A549 treated with dexamethasone at 1 μM for 4 hours (cell line): ENCODE measurements at places on chromosomes 3 and 15. TPM values are rescaled to one million over a fixed set of nuclear protein-coding genes. Genes with fewer than 3 reads are reported as not detected.

Gene KIF15
- total RNA-seq: 9.2 to 11.4 TPM (median 10.5 TPM) in 5 replicates

Gene MKRN3
- total RNA-seq: 1.1 to 2.1 TPM (median 1.9 TPM) in 5 replicates

Gene PTPN23
- total RNA-seq: 21.4 to 24.6 TPM (median 23.0 TPM) in 5 replicates

Gene PCOLCE2
- total RNA-seq: 27.5 to 40.1 TPM (median 29.5 TPM) in 5 replicates

Gene CFAP92
- total RNA-seq: not detected in 5 replicates

Gene CCDC33
- total RNA-seq: 5.8 to 8.6 TPM (median 7.1 TPM) in 5 replicates

Gene SRGAP3
- total RNA-seq: 0.59 to 0.93 TPM (median 0.87 TPM) in 5 replicates

Gene TM4SF4
- 27.3 to 44.6 TPM (median 35.9 TPM) in 5 replicates for total RNA-seq

Gene WDR93
- 0.10 to 0.27 TPM (median 0.17 TPM) in 5 replicates for total RNA-seq

Gene IL5RA
- total RNA-seq: not detected in 5 replicates

Gene IMPG2
- total RNA-seq: 0.01 TPM in 3 of 5 replicates, not detected in the others

Gene LRRC31
- not detected in 5 replicates for total RNA-seq

Gene IQCF5
- not detected in 5 replicates for total RNA-seq

Gene TPRG1
- 0.09 to 0.27 TPM (median 0.21 TPM) in 5 replicates for total RNA-seq

Gene PROS1
- total RNA-seq: 9.9 to 13.9 TPM (median 12.0 TPM) in 5 replicates

Gene SKIL
- total RNA-seq: 23.5 to 40.8 TPM (median 35.1 TPM) in 5 replicates

Gene DNAH12
- 0.01 to 0.18 TPM (median 0.07 TPM) in 5 replicates for total RNA-seq

Gene CTXN2
- 0.02 to 0.05 TPM (median 0.03 TPM) in 3 of 5 replicates, not detected in the others for total RNA-seq

Gene RASGRP1
- 0.28 to 0.46 TPM (median 0.35 TPM) in 5 replicates for total RNA-seq

Gene NLGN1
- total RNA-seq: not detected in 5 replicates

Gene CXCR6
- not detected in 5 replicates for total RNA-seq

Gene HACD2
- 29.0 to 39.8 TPM (median 35.6 TPM) in 5 replicates for total RNA-seq

Gene ST3GAL6
- 0.73 to 1.3 TPM (median 0.89 TPM) in 5 replicates for total RNA-seq

Gene FBXW12
- not detected in 5 replicates for total RNA-seq

Gene IGSF11
- total RNA-seq: 3.6 to 5.4 TPM (median 5.1 TPM) in 5 replicates

Gene C3orf22
- not detected in 5 replicates for total RNA-seq

Gene CHST13
- 0.59 to 0.88 TPM (median 0.63 TPM) in 5 replicates for total RNA-seq

Gene NSMCE3
- total RNA-seq: 15.3 to 16.3 TPM (median 16.0 TPM) in 5 replicates

Gene TMEM39A
- total RNA-seq: 18.5 to 25.3 TPM (median 23.0 TPM) in 5 replicates

Gene PLSCR4
- 7.3 to 12.0 TPM (median 9.9 TPM) in 5 replicates for total RNA-seq

Gene POC1A
- total RNA-seq: 15.8 to 19.0 TPM (median 18.2 TPM) in 5 replicates

Gene SNX33
- 12.2 to 17.0 TPM (median 15.4 TPM) in 5 replicates for total RNA-seq

Gene ALDH1L1
- total RNA-seq: 0.12 to 0.22 TPM (median 0.17 TPM) in 5 replicates

Gene TRPC1
- total RNA-seq: 4.7 to 8.9 TPM (median 8.0 TPM) in 5 replicates

Gene PRICKLE2
- 2.7 to 4.0 TPM (median 3.4 TPM) in 5 replicates for total RNA-seq

Gene SAMD7
- not detected in 5 replicates for total RNA-seq

Gene GPR62
- total RNA-seq: not detected in 5 replicates

Gene POTEB3
- total RNA-seq: not detected in 5 replicates

Gene FETUB
- 0.13 to 0.38 TPM (median 0.23 TPM) in 5 replicates for total RNA-seq

Gene PPP1R14D
- 0.14 to 0.21 TPM (median 0.19 TPM) in 3 of 5 replicates, not detected in the others for total RNA-seq

Gene MORC1
- 0.02 TPM in 1 of 5 replicates, not detected in the others for total RNA-seq

Gene SLCO3A1
- total RNA-seq: 17.5 to 25.9 TPM (median 23.7 TPM) in 5 replicates

Gene KNG1
- 0.07 TPM in 1 of 5 replicates, not detected in the others for total RNA-seq

Gene ARGFX
- not detected in 5 replicates for total RNA-seq

Gene MYO9A
- 8.8 to 17.4 TPM (median 12.7 TPM) in 5 replicates for total RNA-seq

Gene TGM4
- 0.25 to 0.39 TPM (median 0.27 TPM) in 5 replicates for total RNA-seq
